ENCODE measurements at places on chromosomes 12 and 14.

- no peak for DNase-seq
These were observed 6.3 kb downstream of the MGP start for GRCh38 chr12:14879222-14879933.

GRCh38 chr12:84484798-84485197 lies 427.8 kb downstream of the SLC6A15 start:
- DNase-seq = no peak

- DNase-seq = no peak
These were observed 60.4 kb downstream of the MAP4K5 start for GRCh38 chr14:50471838-50472465.

- no peak for DNase-seq
These were observed 161.1 kb downstream of the SUDS3 start for GRCh38 chr12:118537481-118537917.

- no peak for DNase-seq
These were observed 4.1 kb downstream of the TEP1 start for GRCh38 chr14:20409226-20409625.

GRCh38 chr14:97930166-97930565 lies 1133.0 kb downstream of the VRK1 start:
- DNase-seq = no peak

GRCh38 chr14:49853158-49853477 lies 530 bp upstream of the NEMF start:
- DNase-seq = no peak

DNA sequence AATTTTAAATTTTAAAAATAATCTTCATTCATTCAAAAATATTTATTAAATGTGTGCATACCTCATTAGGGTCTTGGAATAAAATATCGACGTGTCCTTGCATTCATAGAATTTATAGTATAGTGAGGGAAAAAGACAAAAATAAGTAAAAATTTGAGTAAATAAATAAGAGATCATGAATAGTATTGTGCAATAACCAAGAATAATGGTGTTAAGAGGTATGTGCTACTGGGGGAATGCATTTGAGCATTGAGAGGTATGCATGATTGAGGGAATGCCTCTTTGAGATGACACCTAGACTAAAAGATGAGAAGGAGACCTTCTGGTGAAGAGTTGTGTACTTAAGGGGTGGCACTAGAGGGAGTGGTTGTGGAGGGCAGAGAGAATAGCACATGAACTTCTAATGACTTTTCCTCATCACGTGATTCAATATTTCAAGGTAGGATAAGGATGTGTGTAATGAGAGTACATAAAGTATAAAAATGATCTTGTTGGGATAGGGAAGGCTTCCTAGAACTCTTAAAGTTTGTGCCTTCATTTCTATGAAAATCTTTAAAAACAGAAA lies 18.8 kb upstream of the CATSPERB start:
- no peak for DNase-seq

DNA sequence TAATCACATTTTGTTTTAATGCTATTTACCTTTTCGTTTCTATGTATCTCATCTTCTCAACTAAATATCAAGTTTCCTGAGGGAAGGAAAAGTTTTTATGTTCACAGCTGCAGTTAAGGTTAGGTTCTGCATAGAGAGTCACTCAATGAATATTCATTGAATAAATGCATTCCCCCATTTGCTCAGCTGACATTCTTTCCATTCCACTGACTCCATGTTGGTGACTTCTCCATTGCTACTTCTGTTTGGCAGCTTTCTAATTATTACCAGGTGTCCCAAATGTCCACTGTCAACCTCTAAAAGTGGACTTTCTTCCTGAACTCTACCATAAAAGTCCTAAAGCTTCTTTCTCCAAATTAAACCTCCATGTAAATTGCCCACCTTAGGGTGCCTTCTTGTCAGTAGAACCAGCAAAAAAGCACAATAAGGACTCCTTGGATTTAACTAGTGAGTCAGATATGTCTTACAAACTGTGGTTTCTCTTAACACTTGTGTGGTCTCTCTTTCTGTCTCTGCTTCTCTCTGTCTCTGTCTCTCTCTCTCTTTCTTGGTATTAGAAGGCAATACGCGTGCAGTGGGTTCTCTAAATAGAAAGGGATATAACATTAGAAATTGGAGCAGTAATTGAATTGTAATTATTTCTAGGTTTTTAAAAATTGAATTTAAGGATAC lies 85.9 kb downstream of the TMEM117 start:
- DNase-seq = no peak

- peak; percentile 4 for DNase-seq
These were observed 58.1 kb upstream of the RMST start for GRCh38 chr12:97404543-97404942.

- DNase-seq = no peak
These were observed 72.9 kb upstream of the BTG1 start for GRCh38 chr12:92218394-92219077.

GRCh38 chr12:103696101-103696500 lies 109.0 kb downstream of the STAB2 start:
- DNase-seq = no peak

GRCh38 chr14:94682061-94682516 lies 69.9 kb downstream of the SERPINA3 start:
- DNase-seq = no peak

DNA sequence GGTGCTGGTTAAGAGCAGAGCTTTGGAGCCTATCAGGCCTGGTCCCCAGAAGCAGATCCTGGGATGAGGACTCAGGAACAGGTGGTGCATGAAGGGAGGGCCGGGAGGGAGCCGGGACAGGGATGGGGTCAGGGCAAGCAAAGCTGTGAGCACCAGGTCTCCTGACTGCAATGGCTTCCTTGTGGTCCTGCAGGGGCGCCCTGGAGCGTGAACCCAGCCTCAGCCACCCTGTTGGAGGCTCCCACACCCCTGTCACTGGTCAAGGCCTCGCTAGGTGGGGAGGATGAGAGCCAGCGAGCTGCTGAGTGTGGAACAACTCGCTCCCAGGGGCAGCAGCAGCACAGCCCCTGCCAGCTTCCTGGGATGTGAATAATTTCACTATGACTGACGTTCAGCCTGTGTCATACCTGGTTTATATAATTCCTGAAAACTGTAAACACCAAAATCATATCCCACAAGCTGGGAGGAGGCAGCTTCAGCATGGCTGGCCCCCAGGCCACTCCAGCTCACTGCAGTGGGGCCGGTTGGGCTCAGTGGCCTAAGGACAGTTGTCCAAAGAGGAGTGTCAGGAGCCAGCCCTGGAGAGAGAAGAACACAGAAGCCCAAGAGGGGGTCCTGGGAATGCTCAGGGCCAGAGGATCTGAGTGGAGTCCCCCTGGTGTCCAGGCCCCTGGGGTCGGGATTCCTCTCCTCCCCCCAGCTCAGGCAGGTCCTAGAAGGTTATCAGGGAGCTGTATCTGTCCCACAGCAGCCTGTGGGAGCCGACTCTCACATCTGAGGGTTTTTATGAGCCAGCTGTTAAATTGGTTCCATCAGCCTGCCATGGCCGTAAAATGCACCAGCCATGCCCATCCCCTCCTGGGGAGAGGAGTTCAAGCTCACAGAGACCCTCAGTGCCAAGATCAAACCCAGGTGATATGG lies 272.9 kb downstream of the ADGRD1 start:
- DNase-seq = no peak

DNA sequence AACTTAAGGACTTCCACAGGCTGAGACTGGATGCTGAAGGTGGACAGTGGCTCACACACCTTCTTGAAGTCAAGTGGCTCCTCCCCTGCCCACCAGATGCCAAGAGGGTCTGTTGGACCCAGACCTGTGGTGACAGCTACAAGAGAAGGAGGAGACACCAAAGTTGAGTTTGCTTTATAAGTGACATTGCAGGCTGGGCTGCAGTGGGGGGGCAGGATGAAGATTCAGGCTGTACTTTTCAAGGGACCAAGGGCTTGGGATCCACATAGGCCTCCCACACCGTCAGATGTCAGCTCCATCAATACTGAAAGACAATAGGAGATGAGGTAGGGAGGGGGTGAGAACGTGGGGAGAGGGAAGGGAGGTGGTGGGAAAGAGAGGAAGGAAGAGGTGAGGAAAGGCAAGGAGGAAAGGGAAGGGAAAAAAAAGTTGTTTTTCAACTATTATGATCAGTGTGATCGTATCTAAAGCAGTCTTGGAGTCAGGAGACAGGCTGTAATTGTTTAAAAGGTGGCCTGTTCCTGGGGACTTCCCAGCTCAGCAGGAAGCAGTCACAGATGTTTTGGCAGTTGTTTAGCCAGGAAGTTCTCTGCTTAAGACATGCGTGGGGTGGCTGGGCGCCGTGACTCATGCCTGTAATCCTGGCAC lies 84.1 kb upstream of the RESF1 start:
- DNase-seq = peak; percentile 49

- DNase-seq = no peak
These were observed 55.8 kb downstream of the GALNT4 start for GRCh38 chr12:89468648-89469326.

- peak; percentile 25 for DNase-seq
These were observed 84.6 kb downstream of the ESR2 start for GRCh38 chr14:64209444-64210131.

GRCh38 chr12:51687614-51688013 lies 96.6 kb downstream of the SCN8A start:
- DNase-seq = no peak
